ENCODE measurements at places on chromosomes 12 and 14.

GRCh38 chr12:93115198-93115601, 186.1 kb upstream of the EEA1 start:
- no peak for DNase-seq

- no peak for DNase-seq
Measured at GRCh38 chr12:57548013-57548315, 972 bp upstream of the DCTN2 start.

DNA sequence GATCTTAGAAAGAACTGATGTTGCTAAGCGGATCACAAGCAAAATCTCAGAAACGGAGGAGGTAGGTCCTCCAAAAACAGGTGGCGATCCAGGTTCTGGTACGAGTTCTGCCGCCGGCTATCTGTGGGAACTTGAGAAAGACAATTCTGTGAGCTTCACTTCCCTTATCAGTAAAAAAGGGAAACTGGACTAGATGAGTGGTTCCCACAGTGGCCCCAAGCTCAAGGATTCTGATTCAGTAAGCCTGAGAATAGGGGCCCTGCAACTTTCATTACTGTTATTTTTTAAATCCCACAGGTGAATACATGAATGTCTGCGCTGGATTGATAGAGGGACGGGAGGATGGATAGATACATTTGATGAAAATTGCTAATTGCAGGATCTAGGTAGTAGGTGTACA, 160.2 kb downstream of the PPM1H start:
- DNase-seq, result no peak

DNA sequence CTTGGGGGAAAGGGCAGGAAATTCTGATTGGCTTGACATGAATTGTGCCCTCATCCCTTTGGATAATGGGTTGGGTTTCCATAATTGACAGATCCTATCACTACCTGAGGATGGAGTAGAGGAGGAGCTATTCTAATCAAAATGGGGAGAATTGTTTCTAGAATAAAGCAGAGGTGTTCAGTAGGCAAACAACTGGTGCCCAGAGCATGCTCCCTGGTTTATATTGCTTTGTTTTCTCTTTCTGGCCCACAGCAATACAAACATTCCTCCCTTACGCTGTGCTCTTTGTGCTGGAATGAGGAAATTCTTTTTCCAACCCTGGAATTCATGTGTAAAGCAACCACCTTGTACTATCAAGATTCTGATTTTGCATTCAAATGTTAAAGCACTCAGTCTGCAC, 147.4 kb downstream of the RASSF9 start:
- no peak for DNase-seq

DNA sequence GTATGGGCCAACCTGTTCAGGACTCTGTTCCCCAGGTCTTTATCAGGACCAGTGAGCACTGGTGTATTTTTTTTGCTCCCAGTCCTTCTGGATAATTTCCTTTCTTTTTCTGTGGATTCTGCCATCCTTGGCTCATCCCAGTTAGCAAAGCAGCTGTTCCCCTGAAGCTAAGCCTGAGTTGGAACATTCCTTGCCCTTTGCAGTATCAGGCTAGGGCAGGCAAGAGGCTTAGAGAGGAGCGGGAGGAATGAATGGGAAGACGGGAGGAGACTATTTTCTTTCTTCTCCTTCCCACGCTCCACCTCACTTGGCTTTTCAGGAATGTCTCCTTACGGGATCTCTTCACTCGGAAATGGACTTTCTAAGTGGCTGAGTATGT, 29.2 kb downstream of the ERG28 start:
- no peak for DNase-seq

DNA sequence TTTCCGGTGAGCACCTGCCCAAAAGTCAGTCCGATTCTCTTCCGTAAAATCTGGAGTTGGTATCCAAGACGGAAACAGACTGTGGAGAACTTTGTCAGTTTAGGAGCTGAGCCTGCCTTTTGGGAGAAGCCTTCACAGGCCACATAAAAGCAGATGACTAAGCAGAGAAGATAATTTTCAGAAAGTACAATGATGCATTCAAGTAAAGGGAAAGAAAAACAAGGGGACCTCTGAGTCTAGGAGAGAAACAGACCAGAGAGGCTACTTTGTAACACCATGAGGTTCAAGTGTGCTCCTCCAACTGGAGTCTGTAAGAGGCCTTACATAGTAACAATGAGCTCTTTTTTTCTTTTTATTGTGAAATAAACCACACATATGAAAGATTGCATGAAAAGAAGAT, 21.1 kb downstream of the TMED8 start:
- DNase-seq, result no peak

GRCh38 chr14:66944872-66945271, 244.4 kb upstream of the GARIN2 start:
- DNase-seq, result no peak

- DNase-seq, result no peak
Measured at GRCh38 chr14:99616832-99617800, 13.1 kb upstream of the CCDC85C start.

- DNase-seq, result no peak
Measured at GRCh38 chr14:103762036-103762435, 46.4 kb downstream of the ZFYVE21 start.

DNA sequence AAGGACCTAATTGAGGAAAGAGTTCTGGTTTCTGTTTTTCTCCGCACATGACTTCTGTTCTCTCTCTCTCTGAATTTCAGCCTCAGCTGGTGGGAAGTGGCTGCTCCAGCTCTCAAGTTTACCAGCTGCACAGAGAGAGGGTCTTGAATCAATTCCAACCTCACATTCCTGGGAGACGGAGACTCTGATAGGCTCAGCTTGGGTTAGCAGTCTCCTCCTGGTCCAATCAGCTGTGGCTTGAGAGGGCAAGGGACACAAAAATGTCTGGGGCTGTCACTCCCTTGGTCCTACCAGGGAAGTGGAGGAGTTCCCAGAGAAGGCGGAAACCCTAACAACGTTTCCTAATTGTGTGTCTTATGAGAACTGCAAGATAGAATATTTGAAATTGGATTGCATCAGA, 7.0 kb downstream of the CCDC63 start:
- DNase-seq, result no peak

GRCh38 chr12:43969882-43970281, 134.0 kb downstream of the TMEM117 start:
- no peak for DNase-seq

DNA sequence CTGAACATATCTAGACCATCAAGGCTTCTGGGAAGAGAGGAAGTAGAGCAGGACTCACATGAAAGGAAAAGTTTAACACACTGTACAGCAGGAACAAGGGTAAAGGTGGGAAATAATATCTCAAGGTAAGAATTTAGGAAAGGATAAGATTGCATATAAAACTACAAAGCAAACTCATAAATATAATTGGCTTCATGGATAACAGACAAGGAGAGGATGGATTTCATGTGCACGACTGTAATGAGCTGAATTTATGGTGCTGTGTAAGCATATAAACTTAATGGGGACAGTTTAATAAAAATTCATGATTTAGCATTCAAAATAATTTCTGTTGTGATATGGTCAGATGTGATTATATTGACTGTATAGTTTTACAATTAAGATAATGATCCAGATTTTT, 298.0 kb downstream of the GXYLT1 start:
- no peak for DNase-seq

DNA sequence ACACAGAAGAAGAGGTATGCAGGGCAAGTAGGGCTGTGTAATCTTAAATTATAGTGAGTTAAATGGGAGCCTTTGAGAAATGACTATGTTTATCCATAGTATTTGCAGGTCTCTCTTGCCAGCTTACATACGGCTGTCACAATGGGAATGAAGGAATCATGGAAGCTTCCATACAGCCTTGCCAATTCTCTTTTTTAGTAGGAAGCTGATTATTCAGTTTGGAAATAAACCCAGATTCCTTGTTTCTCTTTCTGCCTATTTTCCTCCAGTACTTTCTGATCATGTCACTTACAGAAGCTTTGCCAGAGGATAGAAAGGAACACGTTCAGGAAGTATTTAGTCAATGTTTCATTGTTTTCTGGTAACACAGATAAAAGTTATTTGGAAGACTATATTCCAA, 217.4 kb upstream of the DIO2 start:
- DNase-seq, result no peak

DNA sequence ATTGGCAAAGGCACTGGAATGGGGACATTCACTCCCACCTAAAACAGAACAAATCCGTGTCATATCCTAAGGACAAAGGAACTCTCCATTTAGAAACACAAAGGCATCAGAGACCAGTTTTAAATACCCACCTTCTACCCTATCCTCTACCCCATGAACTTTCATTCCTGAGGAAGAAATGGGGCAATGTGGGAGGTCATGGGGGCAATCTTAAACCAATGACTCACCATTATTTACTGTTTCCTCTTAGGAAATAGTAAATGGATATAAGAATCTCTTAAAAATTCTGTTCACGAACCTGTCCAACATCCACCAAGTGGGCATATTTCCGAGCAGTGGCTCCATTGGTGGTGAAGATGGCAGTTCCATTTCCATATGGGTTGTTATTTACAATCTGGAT, 19.4 kb downstream of the ALDH6A1 start:
- no peak for DNase-seq

DNA sequence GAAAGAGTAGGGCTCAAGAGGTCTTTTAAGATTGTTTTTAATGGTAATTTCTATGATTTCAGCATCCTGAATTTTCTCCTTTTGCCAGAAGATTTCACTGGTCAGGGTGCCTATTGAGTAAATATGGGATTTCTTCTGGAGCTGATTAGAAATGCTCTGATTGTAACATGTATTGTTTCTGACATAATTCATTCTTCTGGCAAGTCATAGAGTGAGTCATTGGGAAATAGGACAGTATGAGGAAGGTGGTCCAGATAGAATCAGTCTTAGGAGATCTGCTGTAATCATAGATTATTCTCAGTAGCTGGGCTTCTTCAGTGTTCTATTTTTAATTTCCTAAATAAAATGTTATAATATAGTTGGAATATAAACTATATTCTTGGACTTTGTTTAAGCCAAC, 182.0 kb upstream of the NAV3 start:
- DNase-seq, result no peak

GRCh38 chr12:128818065-128819022, 5.4 kb downstream of the SLC15A4 start:
- DNase-seq, result no peak

Measured in stimulated activated CD4-positive, alpha-beta T cell treated with anti-CD3 and anti-CD28 coated beads, Interleukin-2, amount 100 ng/mL, for 48 hours (primary cell).